ENCODE measurements at places on chromosomes 2 and 18.

DNA sequence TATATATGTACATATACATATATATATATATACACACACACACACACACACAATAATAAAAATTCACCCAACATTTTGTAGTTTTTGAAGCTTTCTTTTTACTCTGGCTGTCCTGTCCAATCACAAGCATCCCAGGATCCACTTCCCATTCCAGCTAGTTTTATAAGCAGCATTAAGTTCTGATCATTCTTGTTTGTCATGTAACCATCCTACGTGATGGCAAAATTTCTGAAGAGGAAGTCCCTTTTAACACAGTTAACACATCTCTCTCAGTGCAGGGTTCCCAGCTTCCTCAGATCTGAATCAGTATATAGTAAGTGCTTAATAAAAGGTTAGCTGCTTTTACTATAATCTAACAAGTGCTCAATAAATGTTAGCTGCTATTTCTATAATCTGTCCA lies 26.4 kb downstream of the MYOM1 start:
- DNase-seq, result no peak

GRCh38 chr2:85132834-85133637 lies at the start of gene TCF7L1:
TSS of gene TCF7L1 (plus strand) at chr2:85133392. CDS start at chr2:85133685, 293 bp downstream.
- peak; percentile 66 for DNase-seq

DNA sequence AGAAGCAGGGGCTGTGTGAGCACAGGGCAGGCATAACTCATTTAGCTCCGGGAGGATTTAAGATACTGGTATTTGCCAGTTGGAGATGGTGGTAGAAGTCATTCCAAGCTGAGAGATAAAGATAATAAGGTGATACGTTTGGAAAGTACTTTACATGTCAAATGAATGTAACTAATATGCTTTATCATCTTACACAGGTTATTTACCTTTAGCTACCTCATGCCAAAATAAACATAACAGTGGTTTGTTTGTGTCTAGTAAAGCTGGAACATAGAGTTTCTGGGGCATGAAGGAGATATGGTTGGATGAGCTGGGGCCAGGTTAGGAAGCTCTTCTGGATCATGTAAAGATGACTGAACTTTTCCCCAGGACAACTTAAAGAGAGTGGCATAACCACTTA lies 126.9 kb upstream of the PIK3C3 start:
- no peak for DNase-seq

GRCh38 chr2:77823028-77823427 lies 300.9 kb upstream of the LRRTM4 start:
- DNase-seq, result no peak

- DNase-seq, result no peak
Measured at GRCh38 chr2:83602753-83603152, 856.3 kb downstream of the SUCLG1 start.

GRCh38 chr2:239675826-239676715 lies 275.3 kb upstream of the HDAC4 start:
- DNase-seq, result no peak

DNA sequence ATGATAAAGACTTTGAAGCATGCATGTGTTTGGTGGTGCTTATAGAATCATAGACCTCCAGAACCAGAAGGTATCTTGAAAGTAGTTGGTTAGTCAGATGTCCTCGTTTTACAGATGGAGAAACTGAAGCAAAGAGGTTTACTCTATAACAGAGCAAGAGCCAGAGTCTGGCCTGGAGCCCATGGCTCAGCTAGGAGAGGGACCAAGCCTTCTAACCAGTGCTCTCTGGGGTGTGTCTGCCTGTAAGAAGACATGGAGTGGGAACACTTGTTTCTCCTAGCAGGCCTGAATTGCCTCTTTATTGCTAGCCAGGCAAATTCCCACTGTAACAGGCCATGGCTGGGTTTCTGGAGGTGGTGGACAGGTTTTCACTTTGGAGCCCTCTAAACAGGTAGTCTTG lies 67.9 kb downstream of the CD8B2 start:
- no peak for DNase-seq

DNA sequence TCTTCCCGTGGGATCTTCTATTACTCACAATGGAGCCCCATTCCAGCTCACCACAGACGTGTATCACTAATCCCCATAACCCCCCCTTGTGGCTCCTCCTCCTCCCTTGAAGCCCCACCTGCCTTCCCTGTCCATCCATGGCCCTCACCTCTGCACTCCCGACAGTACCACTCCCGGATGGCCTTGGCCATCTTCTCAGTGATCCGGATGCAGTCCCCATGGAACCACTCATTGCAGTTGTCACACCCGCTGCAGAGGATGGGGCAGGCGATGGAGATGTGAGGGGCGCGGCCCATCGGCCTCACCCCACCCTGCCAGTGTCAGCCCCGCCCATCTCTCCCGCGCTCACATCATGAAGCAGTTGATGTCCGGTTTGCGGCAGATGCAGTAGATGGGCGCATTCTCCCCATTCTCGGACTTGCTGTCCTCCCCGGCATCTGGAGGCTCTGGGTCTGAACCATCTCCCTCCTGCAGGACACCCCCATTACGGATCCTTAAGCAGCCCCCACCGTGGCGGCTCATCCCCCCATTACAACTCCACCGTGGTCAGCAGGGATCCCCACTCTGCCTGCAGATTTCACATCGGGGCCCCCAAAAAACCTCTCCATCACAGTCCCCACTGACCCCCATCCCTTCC lies 983 bp downstream of the CXXC1 start:
- peak; percentile 68 for DNase-seq

DNA sequence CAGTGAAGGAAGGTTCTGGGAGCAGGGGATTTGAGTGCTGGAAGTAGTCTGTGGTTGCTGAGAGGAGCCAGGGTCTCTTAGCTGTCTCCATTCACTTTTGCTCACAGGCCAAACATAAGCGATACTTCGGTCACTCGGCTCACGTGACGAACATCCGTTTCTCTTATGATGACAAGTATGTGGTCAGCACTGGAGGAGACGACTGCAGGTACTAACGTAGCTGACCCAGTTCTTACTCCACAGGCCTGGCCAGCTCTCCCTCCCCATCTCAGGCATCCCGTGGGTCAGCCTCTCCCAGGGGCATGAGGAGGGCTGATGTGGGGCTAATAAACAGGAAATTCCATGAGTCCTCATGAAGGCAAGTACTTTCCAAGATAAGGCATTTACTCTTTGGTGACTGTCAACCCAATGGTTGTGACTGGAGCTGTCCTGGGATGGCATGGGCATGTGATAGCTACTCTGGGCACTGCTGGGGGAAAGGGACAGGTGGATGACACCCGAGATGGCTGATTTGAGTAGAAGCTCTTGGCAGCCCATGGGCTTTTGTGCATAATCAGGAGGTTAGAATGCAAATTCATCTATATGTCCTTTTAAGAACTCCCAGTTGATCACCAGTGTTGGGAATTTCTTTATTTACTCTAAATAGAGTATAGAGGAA lies 81.6 kb downstream of the RTN4 start:
- no peak for DNase-seq

DNA sequence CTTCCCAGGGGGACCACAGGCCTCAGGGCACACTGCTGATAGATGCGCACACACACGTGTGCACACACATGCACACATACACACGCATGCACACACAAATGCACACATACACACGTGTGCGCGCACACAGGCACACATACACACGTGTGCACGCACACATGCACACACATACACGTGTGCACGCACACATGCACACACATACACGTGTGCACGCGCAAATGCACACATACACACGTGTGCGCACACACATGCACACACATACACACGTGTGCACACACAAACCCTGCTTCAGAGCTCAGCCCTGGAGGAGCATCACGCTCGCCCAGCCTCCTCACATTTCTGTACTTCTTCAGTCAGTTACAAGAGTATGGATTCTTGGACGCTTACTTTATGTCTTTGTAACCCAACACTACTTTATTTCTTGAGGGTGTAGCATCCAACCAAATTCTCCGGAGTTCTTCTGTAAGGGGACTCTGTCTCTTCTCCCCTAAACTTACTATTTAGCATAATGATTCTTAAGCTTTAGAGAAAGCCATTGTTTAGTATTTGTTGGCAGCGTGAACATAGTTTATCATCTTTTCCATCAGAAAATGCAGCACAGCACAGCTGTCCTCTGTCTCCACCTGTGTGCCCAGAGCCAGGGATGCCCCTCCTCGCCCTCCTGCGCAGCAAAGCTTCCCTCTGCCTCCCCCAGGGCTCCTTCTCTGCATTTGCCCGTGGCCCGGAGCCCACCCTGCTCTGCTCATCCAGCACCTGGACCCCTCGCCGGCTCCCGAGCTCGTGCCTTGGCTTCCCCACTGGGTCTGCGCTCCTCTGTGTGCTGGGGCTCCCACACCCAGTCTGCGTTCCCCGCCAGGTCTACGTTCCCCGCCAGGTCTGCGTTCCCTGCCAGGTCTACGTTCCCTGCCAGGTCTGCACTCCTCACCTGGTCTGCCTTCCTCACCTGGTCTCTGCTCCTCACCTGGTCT lies 74.4 kb upstream of the CTDP1 start:
- DNase-seq, result no peak

DNA sequence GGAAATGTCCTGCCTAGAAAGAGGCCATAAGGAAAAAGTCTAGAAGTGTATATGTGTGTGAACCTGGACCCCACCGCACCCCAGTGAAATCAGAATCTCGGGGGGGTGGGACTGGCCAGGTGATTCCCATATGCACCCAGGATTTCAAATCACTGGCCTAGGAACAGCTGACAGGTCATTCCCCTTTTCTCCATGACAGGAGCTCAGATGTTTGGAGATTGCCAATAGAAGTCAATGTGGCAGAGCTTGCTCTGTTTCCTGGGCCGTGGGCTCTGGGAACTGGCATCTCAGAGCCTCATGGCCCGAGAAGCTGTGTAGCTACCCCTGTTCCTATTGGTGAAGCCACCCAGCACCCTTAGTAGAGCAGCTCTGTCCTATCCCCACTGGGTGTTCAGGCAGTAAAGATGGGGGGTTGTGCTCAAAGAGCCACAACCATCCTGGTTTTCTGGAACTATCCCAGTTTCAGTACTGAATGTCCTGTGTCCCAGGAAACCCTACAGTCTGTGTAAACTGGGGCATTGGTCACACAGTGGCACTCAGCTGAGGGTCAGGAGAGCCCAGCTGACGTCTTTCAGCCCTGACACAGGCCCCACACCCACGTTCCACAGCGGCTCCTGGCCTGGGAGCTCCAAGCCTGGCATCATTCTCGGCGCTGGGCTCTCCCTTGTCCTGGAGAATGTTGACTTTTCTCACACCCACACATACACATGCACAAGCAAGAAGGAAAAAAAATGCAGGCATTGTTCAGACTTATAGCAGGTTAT lies 18.9 kb downstream of the GNLY start:
- no peak for DNase-seq

DNA sequence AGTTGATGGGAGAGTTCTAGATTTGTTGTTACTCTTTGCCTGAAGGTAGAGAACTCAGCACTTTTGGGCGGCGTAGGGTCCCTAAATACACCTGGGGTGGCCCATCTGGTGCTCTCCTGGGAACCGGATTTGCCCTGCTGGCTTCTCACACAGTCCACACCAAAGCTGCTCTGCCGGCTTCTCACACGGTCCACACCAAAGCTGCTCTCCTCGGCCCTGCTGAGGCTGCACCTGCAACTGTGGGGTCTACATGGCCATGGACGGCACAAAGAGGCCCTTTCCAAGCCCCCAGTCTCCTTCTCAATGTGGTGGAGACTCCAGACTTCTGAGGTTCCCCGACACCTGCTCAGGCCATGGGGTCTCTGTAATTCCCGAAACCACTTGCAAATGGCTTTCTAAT lies 124.8 kb upstream of the GPC1 start:
- no peak for DNase-seq

GRCh38 chr2:233173115-233173514 lies 78.4 kb upstream of the ATG16L1 start:
- no peak for DNase-seq

DNA sequence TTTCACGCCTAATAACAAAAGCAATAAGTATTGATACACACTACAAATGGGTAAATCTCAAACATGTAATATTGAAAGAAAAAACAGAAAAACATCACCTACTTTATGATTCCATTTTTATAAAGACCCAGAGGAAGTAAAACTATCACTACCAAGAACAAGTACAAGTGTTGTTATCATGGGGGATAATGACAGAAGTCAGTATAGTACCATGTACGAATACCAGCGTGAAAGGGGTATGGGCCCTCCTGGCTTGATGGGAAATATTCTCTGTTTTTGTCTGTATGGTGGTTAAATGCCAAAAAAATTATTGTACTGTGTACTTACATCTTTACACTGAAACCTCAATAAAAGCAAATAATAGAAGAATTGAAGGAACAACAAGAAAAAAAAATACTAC lies 665.7 kb downstream of the TMEM182 start:
- DNase-seq, result no peak

GRCh38 chr2:224366267-224366844 lies 35.6 kb downstream of the FAM124B start:
- no peak for DNase-seq

- DNase-seq, result no peak
Measured at GRCh38 chr2:134783912-134784311, 54.5 kb upstream of the ACMSD start.

GRCh38 chr2:233356546-233357308 lies 2.4 kb downstream of the DGKD start:
- DNase-seq, result peak; percentile 19

DNA sequence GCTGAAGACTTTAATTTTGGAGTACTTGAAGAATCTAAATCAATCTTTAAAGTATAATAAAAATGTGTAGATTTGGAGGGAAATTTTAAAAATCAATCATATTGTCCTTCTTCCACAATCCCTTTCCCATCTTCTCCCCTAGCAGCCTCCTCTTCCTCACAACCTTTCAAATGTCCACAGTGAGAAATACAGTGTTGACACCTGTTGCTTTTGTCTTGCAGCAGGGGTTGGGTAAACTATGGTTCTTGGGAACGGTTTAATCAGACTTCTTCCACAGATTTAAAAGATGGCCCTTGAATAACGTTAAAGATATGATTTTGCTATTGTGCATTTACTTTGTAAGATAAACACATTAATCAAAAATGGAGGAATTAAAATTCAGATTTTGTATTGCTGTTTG lies 113.8 kb upstream of the SLC1A4 start:
- no peak for DNase-seq

GRCh38 chr2:176732780-176733179 lies 463.5 kb downstream of the MTX2 start:
- no peak for DNase-seq

GRCh38 chr18:48707636-48708296 lies 168.9 kb downstream of the CTIF start:
- no peak for DNase-seq

GRCh38 chr2:9407363-9407811 lies 15.9 kb downstream of the ITGB1BP1 start:
- DNase-seq, result no peak

GRCh38 chr2:70830366-70830765 lies 5.2 kb downstream of the CD207 start:
- DNase-seq, result no peak

- DNase-seq, result no peak
Measured at GRCh38 chr2:174836377-174836994, 72.2 kb upstream of the CHRNA1 start.

Data from activated T-cell treated with anti-CD3 and anti-CD28 coated beads, Interleukin-2, amount 50 U/mL, for 48 hours (primary cell).